CD8-positive, alpha-beta memory T cell (primary cell): ENCODE measurements at places on chromosomes 2 and 18. TPM values are rescaled to one million over a fixed set of nuclear protein-coding genes. Genes with fewer than 3 reads are reported as not detected.

DNA sequence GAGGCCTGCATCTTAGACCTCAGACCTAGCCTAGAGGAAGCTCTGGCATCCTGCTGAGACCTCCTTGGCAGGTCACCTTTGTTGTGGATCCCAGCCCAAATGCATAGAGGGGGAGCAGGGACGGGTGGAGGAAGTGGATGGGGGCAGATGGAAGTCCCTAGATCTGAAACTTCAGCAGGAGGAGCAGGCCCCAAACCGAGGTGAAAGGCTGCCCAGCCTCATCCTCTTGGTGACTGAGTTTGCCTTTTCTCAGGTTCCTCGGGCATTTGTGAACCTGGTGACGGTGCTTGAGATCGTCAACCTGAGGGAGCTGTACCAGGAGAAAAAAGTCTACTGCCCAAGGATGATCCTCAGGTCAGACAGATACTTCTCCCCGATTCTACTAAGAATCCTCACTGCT is 86.3 kb downstream of the PLB1 start:
- H3K27ac ChIP-seq: no peak overlapping the region
- DNase-seq: no peak
- peaks cover 8% of the 10 kb centered on the region for H3K4me1 ChIP-seq

Gene CEBPZ
- 31.1 TPM for polyA plus RNA-seq

DNA sequence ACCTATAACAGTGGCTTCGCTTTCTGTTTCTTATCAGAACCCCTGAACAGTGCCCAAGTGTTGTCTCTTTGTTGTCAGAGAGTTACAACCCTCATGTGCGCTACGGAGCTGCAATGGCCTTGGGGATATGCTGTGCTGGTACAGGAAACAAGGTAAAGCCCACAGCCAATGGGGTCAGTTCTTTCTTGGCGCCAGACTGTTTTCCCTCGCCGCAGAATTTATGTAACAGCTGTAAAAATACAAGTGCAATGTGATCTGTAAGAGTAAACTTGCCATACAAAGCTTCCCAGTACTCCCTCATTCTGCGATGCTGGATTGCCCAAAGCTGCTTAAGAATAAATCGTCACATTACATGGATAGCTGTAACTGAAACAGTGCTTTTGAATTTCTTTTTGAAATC is 13.9 kb upstream of the HTR2B start:
- H3K27ac ChIP-seq: no peak overlapping the region
- DNase-seq: no peak
- no peaks in the 10 kb centered on the region for H3K36me3 ChIP-seq

DNA sequence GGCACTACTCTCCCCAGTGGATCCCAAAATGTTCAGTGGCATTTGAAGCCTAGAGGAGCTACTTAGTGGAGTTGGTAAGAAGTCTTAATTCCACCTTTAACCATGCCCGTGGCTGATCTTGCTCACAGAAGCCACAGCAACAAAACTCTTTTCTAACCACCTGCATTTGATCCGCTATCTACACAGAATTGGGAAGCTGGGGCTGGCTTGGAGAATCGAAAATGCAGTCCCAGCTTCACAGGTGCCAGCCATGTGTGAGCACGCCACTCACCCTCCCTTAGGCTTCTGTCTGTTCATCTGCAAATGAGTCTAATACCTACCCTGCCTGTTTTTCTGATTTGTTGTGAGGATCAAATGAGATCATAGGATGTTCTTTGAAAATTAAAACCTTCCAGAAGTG is 182.6 kb downstream of the BCL11A start:
- H3K36me3 ChIP-seq: no peaks in the 10 kb centered on the region
- no peak overlapping the region for H3K27ac ChIP-seq
- H3K4me3 ChIP-seq: no peak overlapping the region
- no peaks in the 10 kb centered on the region for H3K27me3 ChIP-seq
